ENCODE measurements at places on chromosomes 11 and 22. TPM values are rescaled to one million over a fixed set of nuclear protein-coding genes. Genes with fewer than 3 reads are reported as not detected.

- no peak for DNase-seq
Measured at GRCh38 chr11:71554996-71555395, 6.8 kb downstream of the KRTAP5-9 start.

DNA sequence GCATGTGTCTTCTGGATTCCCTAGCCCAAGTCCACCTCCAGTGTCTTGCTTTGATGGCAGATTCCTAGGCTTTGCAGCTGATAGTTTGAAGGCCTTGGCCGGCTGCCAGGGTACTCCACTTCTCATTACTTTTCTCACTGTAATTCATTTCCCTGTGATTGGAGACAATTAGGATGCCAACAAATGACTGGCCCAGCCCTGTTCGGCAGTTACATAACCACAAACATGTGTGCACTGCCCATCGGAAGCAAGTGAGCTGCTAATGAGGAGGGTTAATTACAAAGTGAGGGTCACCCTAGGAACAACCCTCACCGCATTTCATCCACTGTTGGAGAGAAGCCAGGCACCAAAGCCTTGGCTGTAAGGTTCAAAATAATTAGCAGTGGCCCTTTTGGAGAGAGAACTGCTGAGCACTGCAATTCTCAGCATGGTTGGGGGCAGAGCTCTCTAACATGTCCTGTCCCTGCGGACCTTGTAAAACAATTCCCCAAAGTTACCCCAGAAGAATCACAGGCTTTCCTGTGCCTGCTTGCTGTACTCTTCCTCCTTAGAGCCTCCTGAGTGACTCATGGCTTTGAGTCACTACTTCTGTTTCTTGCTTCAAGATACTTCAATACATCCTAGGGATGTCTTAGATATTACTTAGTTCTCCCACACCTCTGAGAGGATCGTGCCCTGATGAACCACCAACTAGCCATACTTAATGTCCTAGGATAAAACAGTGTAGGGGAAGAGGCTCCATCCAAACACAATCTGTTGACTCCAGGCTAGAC, 109.7 kb upstream of the GALNT18 start:
- DNase-seq: peak; percentile 61

- no peak for DNase-seq
Measured at GRCh38 chr22:16932577-16932976, 75.4 kb downstream of the GAB4 start.

GRIA4 gene
- 0.53 TPM for total RNA-seq

TMPRSS13 gene
- total RNA-seq: 0.66 TPM
